ENCODE measurements at places on chromosomes 7 and 10. TPM values are rescaled to one million over a fixed set of nuclear protein-coding genes. Genes with fewer than 3 reads are reported as not detected.

DHTKD1 gene
- 44.8 TPM for total RNA-seq

NUTM2E gene
- 0.86 TPM for total RNA-seq

DNA sequence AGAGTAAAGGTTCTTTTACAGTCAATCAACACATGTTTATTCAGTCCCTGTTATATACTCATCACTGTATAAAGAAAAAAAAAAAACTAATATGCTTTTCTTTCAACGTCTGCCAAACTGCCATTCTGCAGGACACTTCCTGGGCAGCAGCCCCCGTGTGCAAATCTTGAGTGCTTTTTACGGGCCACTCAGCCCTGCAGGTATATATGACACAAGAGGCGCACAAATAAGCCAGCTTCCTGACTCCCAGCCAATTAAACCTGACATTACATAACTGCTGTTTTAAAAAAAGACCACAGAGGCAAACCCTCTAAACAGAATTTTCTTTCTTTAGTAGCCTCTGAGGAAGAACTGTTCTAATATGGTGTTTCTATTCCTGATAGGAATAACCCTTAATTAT, 263.0 kb upstream of the NEBL start:
- no peak for DNase-seq
- H3K36me3 ChIP-seq: peaks cover 3% of the 10 kb centered on the region
- no peak overlapping the region for H3K27ac ChIP-seq
- H3K27me3 ChIP-seq: no peaks in the 10 kb centered on the region
- H3K4me1 ChIP-seq: peaks cover 26% of the 10 kb centered on the region

CALCR gene
- 0.10 TPM for total RNA-seq

FOXI2 gene
- 4.8 TPM for total RNA-seq

BLNK gene
- total RNA-seq: 59.8 TPM

STAG3 gene
- 1.6 TPM for total RNA-seq

DNA sequence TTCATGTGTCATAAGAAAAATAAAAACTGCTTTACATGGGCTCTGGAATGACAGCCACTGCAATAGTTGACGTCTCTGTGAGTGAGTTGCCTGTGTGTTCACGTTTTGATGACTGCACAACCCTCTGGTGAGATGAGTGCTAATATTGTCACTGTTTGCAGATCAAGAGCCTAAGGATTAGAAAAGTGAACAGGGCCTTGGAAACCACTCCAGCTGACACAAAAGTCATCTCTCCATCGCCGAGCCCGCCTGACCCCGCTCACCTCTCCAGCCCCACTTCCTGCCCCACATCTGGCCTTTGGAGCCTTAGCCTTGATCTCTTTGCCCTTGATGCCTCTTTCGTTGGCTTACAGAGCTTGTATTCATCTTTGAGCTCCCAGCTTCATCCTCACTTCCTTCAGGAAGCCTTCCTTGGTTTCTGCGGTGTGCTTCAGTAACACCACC, 351.7 kb downstream of the TCERG1L start:
- no peak for DNase-seq
- H3K27me3 ChIP-seq: peaks cover 17% of the 10 kb centered on the region
- H3K36me3 ChIP-seq: no peaks in the 10 kb centered on the region
- no peak overlapping the region for H3K4me3 ChIP-seq
- H3K27ac ChIP-seq: no peak overlapping the region

DNA sequence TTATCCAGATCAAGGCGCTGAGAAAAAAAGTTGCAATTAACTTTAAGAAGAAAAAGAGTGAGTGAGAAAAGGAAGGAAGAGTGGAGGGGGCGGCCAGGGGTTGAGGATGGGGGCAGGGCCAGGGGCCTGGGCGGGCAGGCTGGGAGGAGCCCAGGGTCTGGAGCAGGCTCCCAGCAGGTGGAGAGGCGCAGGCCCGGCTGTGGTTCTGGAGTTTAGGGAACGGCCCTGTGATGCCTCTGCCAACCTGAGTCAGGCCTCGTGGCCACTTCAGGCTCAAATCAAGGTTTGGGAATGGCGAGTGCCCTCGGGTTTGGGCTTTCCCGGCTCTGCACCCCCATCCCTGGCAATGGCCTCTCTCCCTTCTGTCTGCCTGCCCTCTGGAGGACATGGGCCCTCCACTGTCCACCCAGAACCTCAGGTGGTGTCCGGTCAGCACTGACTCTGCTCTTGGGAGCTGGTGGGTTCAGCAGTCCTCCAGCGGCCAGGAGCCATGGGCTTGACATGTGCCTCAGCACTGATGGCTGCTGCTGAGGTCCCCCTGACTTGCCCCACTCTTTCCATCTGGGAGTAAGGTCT, 41.0 kb upstream of the EMX2 start:
- peaks cover 7% of the 10 kb centered on the region for H3K27me3 ChIP-seq
- H3K4me1 ChIP-seq: peaks cover 49% of the 10 kb centered on the region
- H3K27ac ChIP-seq: no peak overlapping the region
- no peak for DNase-seq

DNA sequence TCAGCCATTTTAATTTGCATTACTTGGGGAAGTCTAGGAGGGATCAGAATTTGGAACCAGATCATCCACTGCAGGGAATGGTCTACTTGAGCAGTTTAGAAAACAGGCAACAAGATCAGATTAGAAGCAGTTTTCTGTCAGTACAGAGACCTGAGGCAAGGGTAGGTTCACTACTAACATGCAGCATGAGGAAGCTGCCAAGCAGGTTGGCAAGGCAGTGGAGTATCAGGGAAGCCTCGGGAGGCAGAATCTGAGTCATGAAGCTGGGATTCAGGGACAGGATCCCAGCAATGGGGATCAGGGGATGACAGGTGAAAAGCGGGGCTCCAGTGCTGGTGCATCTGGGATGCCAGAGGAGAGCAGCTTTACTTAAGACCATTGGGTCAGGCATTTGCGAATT, 28.1 kb downstream of the ENO4 start:
- no peak for DNase-seq
- peaks cover 5% of the 10 kb centered on the region for H3K27me3 ChIP-seq
- no peak overlapping the region for H3K4me3 ChIP-seq
- no peak overlapping the region for H3K27ac ChIP-seq
